CD4-positive, alpha-beta T cell treated with Interleukin-4 for 4 hours (primary cell): ENCODE measurements at places on chromosomes 4 and X.

DNA sequence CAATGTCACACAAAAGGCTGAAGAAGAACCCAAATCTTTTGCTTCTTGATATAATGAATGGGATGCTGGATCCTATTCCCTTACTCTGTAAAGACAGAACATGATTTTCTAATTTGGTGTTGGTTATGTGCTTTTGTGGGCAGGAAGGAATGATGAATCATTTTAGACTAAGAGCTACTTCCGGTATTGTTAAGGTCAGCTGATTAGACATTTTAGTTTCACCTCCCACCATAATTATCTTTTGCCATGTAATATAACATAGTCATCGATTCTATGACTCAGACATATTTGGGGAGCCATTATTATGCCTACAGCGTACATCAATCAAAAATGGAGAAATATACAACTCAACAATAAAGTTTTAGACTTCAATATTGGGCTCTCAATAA, 265.3 kb downstream of the ZNF674 start:
- peak; percentile 18 for DNase-seq

- DNase-seq: no peak
These were observed 112.5 kb downstream of the RASGEF1B start for GRCh38 chr4:81359207-81359606.

DNA sequence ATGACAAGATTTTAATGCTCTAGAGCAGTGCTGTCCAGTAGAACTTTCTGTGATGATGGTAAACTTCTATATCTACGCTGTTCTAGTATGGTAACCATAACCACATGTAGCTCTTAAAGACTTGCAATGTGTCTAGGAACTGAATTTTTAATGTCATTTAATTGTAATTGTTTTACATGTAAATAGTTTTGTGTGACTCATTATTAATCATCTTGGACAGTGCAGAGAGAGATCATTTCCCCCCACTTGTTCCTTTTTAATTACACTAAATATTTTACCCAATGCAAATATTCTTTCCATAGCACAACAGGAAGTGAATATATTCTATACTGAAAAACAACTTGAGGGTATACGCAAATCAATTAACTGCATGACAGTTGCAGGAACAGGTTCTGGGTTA, 5.8 kb downstream of the ATG4A start:
- DNase-seq: no peak

GRCh38 chr4:24867766-24868296, 45.0 kb downstream of the CCDC149 start:
- no peak for DNase-seq

DNA sequence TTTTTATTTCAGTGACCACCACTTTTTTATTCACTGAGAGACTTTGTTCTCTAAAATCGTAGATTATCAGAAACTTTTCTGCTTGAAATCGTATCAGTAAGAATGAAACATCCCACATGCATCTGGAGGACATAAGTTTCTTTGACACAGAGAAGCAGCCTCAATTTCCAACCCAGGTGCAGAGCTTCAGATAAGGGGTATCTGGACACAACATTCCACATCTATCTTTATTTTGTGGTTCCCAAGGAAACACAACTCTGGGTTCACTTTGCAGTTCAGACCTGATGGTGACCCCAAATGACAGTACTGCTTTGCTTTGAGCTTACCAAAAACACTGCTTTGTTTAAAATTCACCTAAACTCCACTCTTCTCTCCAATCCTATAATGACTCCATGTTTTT, 1.3 kb upstream of the CLCN5 start:
- DNase-seq: no peak

DNA sequence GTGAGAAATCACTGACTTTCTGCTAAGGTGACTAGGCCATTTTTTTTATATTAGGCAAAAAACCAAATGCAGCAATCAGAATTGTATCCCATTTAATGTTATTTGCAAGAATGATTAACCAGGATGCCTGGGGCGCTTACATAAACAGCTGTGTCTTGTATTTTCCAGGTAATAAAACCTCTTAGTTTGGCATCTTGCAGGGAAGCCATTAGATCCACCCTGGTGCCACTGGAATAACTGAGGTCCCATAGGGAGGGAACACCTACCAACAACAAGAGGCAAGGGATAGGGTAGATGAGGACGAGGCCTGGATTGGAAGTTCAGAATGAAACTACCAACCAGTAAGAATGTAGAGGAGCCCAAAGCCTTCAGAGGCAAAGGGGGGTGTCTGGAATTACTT, 288.3 kb downstream of the ARHGAP24 start:
- no peak for DNase-seq

DNA sequence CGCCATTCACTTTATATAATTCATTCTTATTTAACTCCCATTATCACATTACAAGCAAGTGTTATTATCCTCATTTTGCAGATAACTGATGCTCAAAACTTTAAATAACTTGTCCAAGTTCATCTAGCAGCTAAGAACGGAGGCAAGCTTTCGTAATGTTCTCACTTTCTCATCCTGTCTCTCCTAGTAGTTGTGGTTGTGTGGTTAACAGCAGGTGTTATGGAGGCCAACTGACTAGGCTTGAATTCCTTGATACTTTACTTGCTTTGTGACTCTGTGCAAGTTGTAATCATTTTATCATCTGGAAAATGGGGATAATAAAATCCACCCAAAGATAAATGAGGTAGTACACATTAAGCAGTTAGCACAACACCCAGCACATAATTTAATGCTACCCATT, 109.9 kb upstream of the PTPN13 start:
- no peak for DNase-seq

GRCh38 chr4:85861064-85861765, 386.3 kb downstream of the ARHGAP24 start:
- DNase-seq: no peak
